Adipocyte (in vitro differentiated cells): ENCODE measurements at places on chromosomes 7 and 10.

DNA sequence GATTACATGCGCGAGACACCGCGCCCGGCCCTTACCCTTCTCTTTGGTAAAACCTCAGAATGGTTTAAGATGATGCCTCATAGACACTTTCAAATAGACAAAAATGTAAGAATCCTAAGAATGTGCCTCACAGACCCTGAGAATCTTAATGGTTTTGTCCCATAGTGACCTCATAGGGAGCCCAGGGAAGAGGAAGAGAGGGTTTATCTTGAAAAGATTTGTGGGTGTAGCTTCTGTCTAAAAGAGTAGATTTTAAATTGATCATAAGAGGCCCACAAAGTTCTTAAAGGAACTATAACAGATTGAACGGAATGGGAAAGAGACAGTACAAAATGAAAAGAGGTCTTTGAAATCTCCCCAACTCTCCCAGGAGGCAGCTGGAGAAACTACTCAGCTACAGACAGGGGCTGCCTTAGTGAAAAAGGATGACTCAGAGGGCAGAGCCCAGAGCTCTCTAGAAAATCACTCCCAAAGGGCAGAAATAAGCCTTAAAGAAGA is 220.6 kb downstream of the ADRA2A start:
- no peak for DNase-seq

DNA sequence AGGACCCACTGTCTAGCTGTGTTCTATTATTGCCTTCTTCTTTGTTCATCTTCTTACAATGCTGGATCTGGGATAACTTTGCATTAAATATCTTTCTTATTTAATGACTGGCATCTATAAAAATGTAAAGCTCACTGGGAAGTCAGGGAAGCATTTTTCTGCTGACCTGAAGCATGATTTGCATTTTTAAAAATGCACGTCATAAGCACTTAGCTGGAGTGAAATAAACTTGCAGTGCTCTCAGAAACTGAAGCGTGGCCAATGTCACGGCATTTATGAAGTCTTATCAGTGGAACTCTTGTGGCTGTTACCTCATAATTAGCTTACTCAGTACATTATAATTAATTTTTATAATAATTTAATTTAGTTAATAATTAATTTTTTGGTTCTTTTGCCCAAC is 59.1 kb downstream of the FRMD4A start:
- DNase-seq: no peak

DNA sequence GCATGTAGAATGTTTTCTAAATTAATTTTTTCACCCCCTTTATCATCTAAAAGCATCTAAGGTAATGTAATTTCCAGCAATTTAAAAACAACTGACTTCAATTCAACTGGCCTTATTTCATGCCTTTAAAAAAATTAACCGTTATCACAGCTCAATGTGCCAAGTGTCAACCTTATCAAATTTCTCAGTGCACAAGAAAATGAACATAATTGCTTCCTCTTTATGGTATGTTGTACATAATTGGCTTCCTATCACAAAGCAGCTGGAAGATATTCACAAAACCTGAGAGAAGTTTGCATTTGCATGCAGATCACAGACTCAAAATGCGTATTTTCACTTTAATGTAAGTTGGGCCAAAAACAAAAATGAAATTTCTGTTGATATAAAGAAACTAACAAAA is 966.4 kb downstream of the GRM8 start:
- no peak for DNase-seq

DNA sequence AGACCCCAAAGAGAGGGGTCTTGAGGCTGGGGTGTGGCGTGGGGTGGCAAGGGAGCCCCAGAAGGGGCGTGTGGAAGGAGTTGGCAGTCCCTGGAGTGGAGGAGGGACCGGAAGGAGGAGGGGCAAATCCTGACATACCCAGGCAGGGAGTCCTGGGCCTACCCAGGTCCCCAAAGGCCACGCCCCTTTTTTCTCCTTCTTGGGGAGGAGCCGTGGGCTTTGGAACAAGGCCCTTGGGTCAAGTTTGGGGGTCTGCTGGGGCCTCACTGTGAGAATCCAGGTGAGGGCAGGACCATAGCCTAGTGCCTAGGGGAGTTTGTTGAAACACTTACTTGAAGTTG is 1.2 kb upstream of the SMARCD3 start:
- peak; percentile 72 for DNase-seq
